Left ventricle myocardium superior (tissue), 1 donor: ENCODE measurements at places on chromosomes 1 and 21. TPM values are rescaled to one million over a fixed set of nuclear protein-coding genes. Genes with fewer than 3 reads are reported as not detected.

Gene PLA2G2A
- total RNA-seq = 82.2 TPM

Gene SPRR5
- total RNA-seq = not detected

Gene PLEKHO1
- 44.3 TPM for total RNA-seq

Gene PTGER3
- 3.3 TPM for total RNA-seq

Gene HCRTR1
- total RNA-seq = 0.67 TPM

Gene BRDT
- not detected for total RNA-seq
